ENCODE measurements at places on chromosomes 3 and 15.

- DNase-seq, result no peak
These were observed 2.9 kb upstream of the EPHA3 start for GRCh38 chr3:89104499-89104898.

DNA sequence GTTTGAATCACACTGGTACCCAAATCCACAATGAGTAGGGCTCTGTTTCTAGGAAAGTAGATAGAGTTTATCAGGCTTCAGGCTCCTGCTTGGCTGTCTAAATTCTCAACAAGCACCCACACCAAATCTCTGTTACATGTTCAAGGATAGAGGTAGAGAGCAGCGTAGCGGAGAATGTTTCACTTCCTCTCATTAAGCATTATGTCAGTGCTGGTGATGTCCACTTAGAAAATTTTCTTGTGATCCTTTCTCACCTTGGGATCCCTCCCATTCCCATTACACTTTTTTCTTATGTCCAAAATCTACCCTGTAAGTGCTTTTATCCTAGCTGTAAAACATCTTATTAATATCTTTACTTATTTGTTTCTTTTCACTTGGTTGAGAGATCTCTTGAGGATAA, 34.7 kb upstream of the GCSAM start:
- no peak for DNase-seq

DNA sequence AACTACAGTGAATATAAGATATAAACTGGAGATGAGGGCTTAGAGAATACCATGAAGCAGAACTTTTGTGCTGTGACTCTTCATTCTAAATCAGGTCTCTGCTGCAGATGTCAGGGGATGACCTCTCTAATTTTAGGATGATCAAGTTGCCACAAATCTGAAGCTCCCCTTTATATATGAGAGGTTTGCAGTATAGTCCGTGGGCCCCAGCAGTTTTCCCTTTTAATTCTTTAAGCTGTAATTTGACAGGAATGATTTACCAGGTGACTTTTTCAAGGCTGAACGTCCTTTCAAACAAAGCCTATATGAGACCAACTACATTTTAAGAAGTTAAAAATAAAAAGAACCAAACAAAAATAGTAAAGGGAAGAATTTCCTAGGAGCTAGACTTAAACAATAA, 4.9 kb upstream of the PLOD2 start:
- no peak for DNase-seq

- no peak for DNase-seq
These were observed 72.8 kb upstream of the RASGRF1 start for GRCh38 chr15:79163395-79163794.

GRCh38 chr3:37086918-37087317, 87.5 kb downstream of the LRRFIP2 start:
- DNase-seq, result no peak

Data from sciatic nerve (tissue), 2 donors.